Activated CD4-positive, alpha-beta T cell treated with anti-CD3 and anti-CD28 coated beads, Interleukin-2, amount 50 U/mL, for 1 hour (primary cell): ENCODE measurements at places on chromosomes 6 and 20.

DNA sequence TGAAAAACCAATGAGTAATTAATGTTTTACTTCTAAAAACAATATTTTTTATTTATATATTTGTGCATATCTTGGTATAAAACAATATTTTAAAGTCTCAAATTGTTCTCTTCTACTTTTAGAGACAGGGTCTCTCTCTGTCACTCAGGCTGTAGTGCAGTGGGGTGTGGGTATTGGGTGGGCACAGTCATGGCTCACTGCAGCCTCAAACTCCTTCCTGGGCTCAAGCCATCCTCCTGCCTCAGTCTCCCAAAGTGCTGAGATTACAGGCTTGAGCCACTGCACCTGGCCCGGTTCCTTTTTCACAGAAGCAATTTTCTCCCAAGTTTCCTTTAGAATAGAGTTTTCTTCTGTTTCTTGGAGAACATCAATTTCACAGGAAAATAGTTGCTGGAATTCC is 102.8 kb downstream of the TMEM242 start:
- DNase-seq, result no peak

DNA sequence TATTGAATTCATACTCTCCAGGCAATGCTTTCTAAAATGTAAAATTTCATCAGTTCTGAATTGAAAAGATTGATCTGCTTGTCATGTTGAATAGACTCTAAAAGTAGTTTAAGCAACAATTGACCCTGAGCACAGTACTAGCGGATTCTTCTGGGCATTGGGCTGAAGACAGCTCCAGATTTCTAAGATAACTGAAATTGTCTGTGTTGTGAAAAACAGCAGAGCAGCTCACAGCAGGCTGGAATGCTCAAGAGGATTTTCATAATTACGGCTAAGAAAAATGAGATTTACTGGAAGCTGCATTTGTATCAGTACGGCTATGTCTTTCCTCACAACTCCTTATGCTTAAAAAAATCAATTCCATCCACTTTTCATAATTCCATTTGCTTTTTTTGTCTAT is 373.7 kb downstream of the HACE1 start:
- no peak for DNase-seq

- no peak for DNase-seq
These were observed 123.1 kb downstream of the VEGFA start for GRCh38 chr6:43893073-43893472.

DNA sequence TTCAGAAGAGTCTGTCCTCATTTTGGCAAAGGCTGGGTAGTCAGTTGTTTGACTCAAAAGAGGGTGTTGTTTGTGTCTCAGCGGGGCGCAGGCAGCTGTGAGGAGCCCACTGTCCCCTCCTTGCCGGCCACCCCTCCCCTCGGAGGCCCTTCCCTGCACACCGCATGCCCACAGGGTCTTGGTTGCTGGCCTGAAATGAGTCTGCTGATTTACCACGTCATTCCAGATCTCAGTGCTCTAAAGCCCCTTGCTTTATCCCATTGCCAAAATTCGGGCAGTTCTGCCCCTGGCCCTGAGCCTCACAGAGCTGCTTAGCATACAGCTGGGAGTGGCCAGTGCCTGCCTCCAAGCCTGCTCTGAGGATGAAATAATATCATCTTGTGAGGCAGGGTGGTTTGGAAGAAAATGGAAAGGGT is 220.7 kb downstream of the UST start:
- no peak for DNase-seq

DNA sequence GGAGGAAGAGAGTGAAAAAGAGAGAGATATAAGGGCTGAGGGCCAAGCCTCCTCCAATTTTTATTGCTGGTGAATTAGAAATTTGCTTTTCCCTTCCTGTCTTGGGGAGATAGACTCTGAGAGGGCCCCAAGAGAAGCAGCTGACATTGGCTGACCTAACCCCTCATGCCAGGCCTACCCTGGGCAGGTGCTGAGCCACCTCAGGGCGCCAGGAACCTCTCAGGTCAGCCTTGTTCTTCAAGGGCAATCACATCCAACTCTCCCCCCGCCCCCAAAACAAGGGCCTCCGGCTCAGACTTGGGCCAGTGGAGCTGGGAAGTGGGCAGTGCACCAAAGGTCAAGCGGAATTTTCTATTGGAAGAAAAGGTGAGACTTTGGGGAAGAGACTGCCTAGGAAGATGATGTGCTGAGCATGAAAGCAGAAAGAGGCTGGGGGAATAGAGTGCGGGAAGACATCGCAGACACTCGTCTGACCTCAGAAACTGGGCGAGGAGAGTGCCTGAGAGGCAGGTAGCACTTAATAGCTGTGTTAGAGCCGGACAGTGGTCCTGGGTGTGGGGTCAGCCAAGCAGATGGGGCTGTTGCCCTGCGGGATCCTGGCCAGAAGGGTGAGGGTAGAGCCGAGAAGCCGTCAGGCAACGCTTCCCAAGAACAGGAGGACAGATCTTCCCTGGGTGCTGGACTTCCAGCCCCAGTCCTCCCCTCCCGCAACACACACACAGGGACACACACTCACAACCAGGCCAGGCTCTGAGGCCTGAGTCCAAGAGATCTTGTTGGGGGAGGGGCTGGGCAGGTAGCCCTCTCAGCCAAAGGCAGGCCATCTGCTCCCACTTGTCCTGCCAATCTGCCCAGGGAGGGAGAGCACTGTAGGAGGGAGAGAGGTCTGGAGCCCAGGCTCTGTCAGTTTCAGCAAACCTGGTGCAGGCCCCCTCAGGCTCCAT is 3.7 kb upstream of the FASTKD5 start:
- no peak for DNase-seq

DNA sequence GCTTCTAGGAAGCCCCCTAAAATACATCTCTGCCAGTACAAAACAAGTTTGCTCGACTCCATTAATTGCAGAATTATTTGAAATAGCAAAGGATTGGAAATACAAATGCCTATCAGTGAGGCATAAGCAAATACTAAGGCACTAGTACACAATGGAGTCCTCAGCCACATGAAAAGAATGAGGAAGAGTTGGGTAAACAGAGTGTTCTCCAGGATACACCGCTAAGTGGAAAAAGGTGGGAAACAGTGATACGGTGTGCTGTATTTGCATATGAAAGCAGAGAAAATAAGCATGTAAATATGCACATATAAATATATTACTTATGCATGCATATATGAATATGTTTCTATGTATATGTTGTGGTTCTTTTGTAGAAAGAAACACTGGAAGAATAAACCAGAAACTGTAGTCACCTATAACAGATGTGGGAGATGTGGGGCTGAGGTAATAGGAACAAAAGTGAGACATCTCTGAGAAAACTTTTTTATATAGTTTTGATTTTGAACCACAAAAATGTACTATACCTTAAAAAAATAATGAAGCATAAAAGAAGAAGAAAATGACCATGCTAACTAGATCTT is 143.4 kb upstream of the MYLIP start:
- no peak for DNase-seq

DNA sequence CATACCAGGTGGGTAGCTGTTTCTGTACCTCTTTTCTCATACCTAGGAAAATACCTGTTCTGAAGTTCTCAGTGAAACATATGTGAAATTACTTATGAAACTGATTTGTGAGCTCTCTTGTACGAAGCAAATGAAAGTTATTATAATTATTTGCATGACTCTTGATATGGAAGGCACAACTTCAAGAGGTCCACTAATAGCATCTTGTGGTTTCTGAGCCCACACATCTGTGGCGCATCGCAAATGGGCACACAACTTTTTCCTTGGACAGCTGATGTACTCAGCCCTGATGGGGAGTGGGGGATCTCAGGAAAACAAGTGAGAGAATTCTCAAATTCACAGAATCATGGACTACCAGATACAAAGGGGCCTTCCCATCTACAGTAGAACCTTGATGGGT is 432.3 kb downstream of the CD83 start:
- no peak for DNase-seq

DNA sequence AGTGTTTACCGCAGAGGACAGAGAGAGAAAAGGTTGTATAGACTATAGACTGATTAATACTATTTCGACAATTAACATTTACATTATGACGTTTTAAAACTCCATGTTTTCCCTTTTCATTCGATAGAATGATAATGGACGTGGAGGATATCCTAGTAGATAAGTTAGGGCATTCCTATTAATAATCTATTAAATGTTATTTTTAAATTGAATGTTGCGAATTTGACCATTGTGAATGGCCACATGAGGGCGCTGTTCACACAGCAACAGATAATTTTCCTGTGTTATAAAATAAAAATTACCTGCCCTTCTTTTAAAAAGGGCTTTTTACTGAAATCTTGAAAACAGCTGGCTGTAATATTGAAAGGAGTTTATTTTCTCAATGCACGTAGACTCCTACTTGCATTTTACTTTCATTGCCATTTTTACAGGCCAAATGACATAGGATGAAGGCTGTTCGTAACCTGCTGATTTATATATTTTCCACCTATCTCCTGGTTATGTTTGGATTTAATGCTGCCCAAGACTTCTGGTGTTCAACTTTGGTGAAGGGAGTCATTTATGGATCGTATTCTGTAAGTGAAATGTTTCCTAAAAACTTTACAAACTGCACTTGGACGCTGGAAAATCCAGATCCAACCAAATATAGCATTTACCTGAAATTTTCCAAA is 3.3 kb downstream of the ADGRB3 start:
- DNase-seq, result peak; percentile 7

DNA sequence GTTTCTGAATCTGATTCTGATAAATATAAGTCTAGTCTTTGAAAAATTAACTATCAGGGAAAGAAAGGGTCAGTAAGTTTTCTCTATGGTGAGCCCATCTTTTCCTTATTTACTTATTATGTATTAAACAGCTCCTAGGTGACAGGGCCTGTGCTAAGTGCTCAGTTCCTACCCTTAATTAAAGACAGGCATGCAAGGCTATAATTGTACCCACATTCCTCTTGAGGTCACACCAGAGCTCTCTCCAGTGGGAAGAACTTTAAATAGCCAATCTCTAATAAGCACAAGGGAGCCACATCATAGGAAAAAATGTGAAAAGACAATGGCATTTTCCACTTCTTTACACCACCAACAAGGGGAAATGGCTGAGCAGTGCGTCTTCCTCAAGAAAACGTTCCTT is 421.8 kb upstream of the SLC35B3 start:
- DNase-seq, result no peak

GRCh38 chr20:50844430-50845100 is 49.7 kb downstream of the BCAS4 start:
- no peak for DNase-seq

DNA sequence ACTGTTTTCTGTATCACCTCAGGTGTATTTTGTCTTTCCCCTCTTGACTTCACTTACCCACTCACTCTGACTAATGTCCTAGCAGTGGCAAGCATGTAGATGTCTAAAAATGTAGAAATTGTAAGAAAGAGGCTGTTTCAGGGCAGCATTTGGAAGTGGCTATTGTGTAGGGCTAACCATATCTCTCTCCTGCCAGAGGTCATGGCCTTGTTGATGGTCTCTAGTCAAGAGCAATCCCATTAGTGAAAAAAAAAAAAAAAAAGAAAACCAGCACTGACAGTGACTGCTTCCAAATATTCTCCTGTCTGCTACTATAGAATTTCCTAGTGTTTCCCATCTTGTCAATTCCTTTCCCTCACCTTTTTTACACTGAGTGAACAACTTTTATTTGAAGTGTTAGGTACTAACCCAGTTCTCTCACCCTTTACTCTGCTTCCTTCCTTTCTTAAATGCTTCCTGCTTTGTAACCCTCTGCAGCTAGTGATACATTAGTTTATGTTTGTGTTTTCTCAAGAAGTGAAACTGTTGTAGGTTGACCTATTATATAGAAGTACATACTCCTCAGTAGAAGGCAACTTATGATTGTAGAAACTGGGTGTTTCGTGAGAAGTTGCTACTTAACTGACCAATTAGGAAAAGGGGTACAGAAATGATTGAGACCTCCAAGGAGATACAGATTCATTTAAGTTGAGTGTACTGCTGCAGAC is 174.1 kb upstream of the PTPRK start:
- DNase-seq, result no peak

GRCh38 chr20:57589728-57590484 is 29.0 kb downstream of the PCK1 start:
- no peak for DNase-seq

- no peak for DNase-seq
These were observed 34.4 kb downstream of the NFATC2 start for GRCh38 chr20:51508158-51508557.

GRCh38 chr20:59794555-59794954 is 138.9 kb downstream of the SYCP2 start:
- no peak for DNase-seq

GRCh38 chr20:36113566-36114250 is 40.8 kb upstream of the EPB41L1 start:
- DNase-seq, result no peak

GRCh38 chr6:21781128-21781527 is 187.6 kb downstream of the SOX4 start:
- DNase-seq, result no peak

DNA sequence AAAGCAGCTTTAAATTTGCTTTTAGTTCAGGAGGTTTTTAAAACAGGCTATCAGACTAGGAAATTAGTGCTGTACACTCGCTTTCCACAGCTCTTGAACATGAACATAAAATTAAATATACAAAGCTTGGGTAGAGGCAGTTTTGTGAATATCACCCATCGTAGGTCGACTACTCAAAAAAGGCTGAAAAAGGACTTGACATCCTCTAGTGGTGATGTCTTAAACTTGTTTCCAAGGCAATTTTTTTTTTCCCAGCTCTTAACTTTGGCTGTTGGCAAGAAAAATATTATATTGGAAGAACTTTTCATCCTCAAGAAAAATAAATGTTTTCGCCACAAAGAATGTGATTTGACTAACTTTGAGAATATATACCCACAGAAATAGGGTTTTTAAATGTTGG is 2.9 kb downstream of the MAP7 start:
- DNase-seq, result no peak

DNA sequence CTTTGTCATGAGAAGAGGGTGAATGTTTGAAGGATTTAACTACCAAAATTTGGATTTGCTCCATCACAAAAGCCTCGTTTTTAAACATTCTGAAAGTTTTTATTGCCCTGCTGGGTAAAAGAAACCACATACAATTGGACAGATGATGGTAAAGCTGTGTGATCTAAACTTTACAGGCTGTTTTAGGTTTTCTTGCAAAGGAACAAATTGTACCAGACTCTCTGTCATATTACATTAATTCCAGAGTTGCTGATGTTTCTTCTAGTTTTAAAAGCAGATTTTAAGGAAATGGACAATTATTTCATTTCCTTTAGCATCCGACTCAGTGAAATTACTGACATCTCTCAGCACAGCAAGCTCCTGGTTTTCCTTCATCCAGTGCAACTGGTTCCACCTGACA is 53.2 kb downstream of the CRYBG1 start:
- no peak for DNase-seq
